Activated T-helper 2 cell treated with anti-CD3 and anti-CD28 coated beads, Interferon-gamma antibody, Interleukin-2, Interleukin-4, amounts not matched to agents 10 μg/mL and 5 μg/mL and 100 μg/mL, durations not matched to agents 14 hours and 24 hours and 36 hours (primary cell): ENCODE measurements at places on chromosomes 7 and 10. TPM values are rescaled to one million over a fixed set of nuclear protein-coding genes. Genes with fewer than 3 reads are reported as not detected.

DNA sequence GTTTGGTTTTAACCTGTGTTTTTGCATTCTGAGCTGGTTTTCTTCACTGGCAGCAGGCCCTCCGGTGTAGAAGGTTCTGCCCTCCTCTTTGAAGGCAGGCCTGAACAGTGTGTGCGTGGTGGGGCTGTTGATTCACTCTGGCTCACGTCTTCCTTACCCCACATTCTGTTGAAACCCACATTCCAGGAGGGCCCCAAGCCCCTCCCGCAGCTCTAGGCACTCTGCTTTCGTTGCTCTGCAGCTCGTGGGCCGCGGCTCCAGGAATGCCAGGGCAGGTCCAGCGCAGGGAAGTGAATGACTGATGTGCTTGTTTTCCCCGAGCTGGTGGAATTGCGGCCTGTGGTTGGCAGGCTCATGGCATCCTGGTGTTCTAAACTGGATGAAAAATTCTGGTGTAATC, 49.0 kb downstream of the HTRA1 start:
- DNase-seq, result no peak

DNA sequence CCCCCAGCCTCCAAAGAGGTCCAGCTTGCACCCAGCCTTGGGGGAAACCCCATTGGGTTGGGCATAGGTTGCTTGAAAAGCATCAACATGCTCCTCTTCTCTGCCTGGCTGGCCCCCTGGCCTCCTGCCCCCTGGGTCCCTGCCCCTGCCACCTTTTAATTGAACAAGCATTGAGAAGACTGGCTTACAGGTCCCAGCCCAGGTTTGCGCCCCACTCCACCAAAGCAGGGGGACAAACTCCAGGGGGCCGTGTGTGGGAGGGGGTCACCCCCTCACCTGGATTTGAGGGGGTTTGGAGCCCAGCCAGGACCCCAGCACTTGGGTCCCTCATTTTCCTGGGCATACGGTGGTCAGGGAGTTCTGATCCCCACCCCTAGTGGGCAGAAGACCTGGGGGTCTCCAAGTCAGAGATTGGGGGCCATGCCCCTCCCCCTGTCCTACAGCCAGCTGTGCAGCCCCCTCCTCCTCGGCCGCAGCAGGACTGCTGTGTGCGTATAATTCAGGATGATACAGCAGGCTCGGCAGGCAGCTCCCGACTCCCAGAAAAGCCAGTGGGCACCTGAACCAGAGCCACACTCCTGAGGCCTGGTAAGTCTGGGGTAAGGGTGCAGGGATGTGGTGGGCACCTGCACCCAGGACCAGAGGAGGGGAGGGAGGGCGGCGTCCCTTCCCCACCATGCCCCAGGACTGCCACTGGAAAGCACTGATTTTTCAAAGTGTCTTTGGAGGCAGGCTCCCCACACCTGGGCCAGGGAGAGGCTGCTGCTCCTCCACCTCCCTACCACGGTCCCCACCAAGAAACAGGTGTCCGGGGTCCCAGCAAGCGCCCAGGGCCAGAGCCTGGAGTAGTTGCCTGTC, 1.7 kb downstream of the ELFN1 start:
- no peak for DNase-seq

DNA sequence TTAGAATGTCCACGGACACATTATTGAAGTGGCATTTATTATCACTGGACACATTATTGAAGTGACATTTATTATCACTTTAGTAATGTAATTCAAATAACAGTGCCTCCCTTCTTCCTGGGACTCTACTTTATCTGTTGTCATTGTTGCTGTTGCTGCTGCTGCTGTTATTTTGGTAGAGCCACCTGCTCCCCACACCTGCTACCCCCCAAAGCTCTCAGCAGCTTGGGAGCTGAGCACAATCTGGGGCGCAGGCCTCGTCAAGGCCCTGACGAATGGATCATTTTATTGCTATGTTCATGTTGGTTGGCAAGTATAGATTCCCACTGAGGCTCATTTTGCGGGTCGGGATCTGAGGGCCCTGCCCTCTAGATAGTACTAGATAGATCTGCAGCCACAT, 24.8 kb downstream of the FIGNL1 start:
- no peak for DNase-seq

The SPDYE3 gene
- total RNA-seq, result not detected in 2 replicates

The GPR26 gene
- total RNA-seq, result not detected in 2 replicates

The DLG5 gene
- 6.7 and 7.8 TPM in 2 replicates for total RNA-seq

GRCh38 chr10:50310560-50311174, 59.4 kb upstream of the ASAH2 start:
- DNase-seq, result no peak

- DNase-seq, result no peak
Measured at GRCh38 chr7:137886281-137886680, 39.5 kb upstream of the DGKI start.

The DNAJC12 gene
- 11.0 and 12.6 TPM in 2 replicates for total RNA-seq

- no peak for DNase-seq
Measured at GRCh38 chr10:37703833-37704382, 153.5 kb downstream of the ZNF248 start.

- no peak for DNase-seq
Measured at GRCh38 chr10:77685432-77685831, 47.8 kb upstream of the KCNMA1 start.

DNA sequence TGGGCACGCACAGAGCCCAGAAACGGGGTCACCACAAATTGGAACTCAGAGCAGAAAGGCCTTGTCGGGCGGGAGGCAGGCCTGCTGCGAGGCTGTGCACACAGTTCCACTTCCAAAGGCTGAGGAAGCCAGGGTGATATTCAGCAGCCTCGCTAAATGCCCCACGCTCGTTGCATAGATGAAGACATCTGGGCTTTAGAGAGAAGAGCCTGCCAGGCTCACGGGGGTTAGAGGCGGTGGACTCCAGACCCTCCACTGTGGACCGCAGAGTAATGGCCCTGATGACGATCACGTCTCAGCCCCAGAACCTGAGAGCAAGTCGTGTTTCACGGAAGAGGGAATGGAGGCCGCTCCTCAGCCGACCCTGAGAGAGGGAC, 104.2 kb downstream of the DNAJB6 start:
- DNase-seq, result no peak

DNA sequence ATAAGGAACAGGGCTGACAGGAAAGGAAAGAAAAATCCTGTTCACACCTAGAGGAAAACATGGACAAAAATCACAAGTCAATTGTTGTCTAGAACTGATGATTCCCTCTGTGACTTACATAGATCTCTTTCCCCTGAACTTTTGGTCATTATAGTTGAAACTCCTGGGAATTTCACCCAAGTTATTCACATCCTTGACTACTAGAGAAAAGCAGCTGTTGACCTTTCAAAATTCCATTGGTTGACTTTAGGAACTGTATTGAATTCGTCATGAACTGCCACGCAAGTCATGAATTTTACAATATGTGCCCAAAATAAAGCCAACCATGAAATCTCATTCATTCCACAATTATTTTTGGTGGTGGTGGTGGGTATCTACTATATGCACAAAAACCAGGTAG, 104.3 kb downstream of the UBE2H start:
- DNase-seq, result no peak

GRCh38 chr10:62514079-62514693, 140.0 kb downstream of the ZNF365 start:
- no peak for DNase-seq

DNA sequence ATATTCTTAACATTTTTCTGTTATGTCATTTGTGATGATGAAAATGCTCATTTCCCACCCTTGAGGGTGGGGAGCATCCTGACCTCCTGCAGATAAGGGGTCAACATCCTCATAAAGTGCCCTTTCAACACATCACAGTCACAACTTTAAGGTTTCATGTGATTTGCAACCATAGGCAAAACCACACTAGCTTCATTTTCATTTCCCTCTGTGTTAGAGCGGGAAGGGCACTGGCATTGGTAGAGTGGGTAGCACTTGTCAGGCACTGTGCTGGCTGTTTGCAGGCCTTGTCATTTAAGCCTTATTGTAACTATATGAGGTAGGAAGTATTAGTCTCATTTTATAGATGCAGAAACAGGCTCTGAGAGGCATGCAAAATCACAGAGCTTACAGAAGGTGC, 39.8 kb downstream of the PSMC2 start:
- DNase-seq, result no peak

The RNF32 gene
- 2.9 and 3.4 TPM in 2 replicates for total RNA-seq

DNA sequence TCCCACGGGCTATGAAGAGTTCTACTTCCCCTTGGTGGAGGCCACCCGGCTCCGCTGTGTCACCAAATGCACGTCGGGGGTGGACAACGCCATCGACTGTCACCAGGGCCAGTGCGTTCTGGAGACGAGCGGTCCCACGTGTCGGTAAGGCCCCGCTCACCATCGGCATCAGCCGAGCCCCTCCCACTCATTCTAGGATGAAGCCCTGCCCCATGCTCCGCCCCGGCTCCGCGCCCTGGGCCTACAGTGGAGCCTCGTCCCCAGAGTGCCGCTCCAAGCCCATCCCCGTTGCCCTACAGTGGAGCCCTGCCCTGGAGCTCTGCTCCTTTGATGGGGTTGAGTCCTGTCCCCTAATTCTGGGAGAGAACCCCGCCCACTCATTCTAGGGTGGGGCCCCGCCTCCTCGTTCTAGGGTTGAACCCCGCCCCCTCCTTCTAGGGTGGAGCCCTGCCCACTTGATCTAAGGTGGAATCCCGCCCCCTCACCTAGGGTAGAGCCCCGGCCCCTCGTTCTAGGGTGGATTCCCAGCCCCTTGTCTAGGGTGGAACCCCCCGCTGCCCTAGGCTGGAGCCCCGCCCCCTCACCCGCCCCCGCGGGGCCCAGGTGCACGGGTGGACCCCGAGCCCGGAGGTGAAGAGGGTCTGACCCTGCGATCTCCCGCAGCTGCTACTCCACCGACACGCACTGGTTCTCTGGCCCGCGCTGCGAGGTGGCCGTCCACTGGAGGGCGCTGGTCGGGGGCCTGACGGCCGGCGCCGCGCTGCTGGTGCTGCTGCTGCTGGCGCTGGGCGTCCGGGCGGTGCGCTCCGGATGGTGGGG, 3.4 kb upstream of the MUC12 start:
- DNase-seq, result peak; percentile 73

DNA sequence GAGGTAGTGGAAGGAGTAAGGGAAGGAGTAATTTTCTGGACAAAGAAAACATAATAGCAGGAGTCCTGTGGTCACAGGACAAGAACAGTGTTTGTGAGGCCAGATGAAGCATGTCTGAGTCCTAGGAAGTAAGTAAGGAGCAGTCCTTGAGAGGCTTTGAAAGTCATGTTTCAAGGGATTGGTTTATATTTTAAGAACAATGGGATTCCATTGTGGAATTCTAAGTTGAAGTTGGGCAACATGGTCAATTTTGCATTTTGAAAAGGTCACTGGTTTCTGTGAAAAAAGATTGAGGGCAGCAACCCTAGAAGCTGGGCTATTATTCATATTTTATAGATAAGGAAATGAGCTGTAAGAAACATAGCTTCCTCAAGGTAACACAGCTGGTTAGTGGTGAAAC, 10.8 kb upstream of the SLC25A28 start:
- DNase-seq, result no peak

DNA sequence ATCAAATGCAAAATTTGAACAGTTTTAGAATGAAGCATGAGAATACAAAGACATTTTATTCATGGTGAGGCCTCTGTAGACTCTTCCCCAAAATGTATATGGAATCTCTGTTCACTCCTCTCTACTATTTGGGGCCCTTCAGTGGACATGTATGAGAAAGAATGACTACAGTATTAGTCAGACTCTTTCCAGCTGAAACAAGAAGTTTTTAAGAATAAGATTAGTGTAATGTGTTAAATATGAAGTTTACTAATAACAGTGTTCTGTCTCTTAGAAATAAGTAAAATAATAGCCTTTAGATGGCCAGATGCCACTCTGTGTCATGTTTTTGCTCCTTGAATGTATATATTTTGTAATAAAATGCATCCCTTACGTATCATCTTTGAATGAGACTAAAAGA, 585.6 kb downstream of the SUGCT start:
- DNase-seq, result no peak

The ZNF804B gene
- total RNA-seq, result not detected in 2 replicates

The KLF6 gene
- 126 and 129 TPM in 2 replicates for total RNA-seq

The TNKS2 gene
- total RNA-seq, result 27.2 and 28.1 TPM in 2 replicates

GRCh38 chr10:102919246-102919959, 1.3 kb downstream of the CNNM2 start:
- peak; percentile 21 for DNase-seq

DNA sequence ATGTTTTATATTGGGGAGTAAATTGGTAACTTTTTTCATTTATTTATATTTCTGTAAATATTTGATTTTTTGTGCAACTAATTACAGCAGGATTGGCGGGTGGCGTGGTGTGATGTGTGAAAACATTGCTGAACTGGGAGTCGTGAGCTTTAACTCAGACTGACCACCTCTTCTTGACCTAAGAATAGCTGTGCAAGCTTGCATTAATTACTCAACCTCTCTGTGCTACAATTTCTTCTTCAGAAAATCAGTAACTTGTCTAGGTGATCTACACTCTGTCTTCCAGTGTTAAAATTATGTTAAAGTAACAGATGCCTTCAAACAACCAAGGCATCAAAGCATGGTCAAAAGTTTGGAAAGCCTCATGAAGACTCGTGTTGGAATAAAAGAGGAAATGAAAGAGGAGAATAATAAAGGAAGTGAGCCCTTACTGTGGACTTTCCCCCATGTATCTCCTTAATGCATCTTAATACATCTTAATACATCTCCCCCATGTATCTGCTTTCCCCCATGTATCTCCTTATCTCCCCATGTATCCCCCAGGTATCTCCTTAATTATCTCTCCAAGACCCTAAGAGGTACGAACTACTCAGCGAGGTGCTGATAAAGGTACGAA, 71.2 kb downstream of the SVIL start:
- no peak for DNase-seq
